Aorta (tissue), 5 donors: ENCODE measurements at places on chromosomes 1 and 21. TPM values are rescaled to one million over a fixed set of nuclear protein-coding genes. Genes with fewer than 3 reads are reported as not detected.

LCE2A gene
- not detected for total RNA-seq

GPR61 gene
- total RNA-seq, result not detected

DDX20 gene
- 8.8 TPM for total RNA-seq

SHE gene
- total RNA-seq, result 44.1 TPM
